ENCODE measurements at places on chromosomes 3 and 15.

- no peak for DNase-seq
Observed at GRCh38 chr15:54638666-54639065, 558.1 kb downstream of the RSL24D1 start.

DNA sequence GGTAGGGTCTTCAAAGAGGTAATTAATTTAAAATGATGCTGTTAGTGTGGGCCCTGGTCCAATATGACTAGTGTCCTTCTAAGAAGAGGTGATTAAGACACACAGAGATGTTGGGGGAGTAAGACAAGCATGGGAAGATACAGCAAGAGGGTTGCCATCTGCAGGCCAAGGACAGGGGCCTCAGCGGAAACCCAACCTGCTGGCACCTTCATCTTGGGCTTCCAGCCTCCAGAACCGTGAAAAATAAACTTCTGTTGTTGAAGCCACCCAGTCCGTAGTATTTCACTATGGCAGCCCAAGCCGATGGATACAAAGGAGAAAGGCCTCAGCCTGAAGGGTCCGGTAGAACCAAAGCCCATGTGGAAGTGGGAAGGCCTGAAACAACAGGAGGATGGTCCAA lies 161.7 kb upstream of the UBE2E1 start:
- DNase-seq = no peak

DNA sequence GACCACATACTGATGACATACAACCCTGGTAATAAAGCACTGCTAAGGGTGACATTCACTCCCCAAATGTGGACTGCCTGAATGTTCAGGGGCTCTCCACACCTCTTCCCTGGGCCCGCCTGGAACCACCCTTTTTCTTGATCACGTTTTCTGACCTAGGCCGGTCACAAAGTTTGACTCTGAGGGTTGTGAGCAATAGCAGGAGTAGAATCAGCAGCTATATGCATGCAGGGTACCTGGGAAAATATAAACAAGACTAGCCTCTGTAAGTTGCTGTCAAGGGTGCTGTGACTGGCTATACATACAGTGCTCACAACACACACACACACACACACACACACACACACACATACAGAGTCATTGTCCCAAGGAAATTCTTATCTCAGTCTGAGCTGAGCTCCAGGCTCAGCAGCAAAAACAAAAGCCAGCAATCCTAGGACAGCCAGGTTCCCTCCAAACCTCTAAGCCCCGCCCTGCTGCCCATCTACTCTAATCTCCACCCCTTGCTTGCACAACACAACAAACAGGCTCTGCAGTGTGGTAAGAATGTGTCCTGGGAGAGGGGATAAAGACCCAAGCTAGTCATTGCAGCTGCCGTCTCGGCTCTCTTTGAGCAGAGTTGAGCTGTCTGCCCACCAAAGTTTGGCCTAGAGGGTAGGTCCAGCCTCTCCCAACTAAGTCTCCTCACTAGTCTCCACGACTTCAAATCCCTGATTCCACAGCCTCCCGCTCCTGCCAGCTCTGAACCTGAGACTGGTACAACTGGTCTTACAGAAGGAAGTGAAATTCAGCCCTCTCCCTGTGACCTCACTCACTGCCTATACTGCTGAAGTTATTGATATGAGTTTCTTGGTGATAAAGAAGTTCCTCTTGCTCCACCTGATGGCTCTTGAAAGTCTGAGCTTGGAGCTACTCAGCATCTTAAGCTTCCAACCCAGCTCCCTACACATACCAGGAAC lies 2.2 kb downstream of the BMF start:
- no peak for DNase-seq

DNA sequence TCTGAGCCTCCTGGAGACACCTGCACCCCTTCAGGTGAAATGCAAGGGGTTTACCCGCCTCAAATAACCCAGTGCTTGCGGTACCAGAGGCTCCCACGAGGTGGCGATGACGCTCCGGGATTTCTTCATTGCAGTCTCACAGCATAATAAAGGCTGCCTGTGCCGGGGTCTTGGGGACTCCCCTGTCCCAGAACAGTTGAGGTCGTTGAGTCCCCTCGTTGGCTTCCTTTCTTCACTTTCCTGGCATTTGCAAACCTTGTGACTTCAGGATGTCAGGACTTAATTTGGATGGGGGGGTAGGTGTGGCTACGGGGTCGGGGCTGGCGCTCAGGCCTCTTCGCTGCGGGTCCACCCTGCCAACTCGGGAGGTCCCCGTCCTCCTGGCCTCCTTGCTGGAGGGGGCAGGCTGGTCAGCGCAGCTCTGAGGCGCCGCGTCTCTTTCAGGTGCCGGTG lies 1.3 kb downstream of the GNAT1 start:
- DNase-seq = peak; percentile 87

DNA sequence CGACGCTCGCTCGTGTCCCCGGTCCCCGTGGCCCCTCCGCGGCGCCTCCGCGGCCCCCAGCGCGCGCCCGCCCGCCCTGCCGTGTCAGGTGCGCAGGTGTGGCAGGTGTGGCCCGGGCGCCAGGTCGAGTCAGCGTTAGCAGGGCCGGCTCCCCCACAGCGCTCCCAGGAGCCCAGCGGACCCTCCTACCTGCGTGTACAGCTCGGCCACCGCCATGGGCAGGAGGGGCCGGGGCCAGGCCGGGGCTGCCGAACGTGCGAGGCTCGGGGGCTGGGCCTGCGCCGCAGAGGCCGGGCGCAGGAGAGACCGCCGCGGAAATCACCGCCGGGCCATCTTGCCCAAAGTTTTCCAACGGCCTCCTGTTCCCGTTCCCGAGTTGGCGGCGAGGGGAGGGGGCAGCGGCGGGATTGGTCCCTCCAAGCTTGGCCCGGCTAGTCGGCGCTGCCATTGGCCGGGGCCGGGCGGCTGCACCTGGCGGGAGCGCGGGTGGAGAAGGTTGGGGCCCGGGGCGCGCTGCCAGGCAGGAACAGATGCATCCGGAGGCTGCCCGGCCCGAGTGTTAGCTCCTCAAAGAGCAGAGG lies at the start of gene MYO5C:
Gene MYO5C, minus strand, starts transcription at position 384 of the 581 bp plus-strand sequence. Its CDS starts 168 bp downstream, at position 216.
- DNase-seq = no peak

- DNase-seq = no peak
Observed at GRCh38 chr3:94303266-94303665, 240.4 kb downstream of the NSUN3 start.

DNA sequence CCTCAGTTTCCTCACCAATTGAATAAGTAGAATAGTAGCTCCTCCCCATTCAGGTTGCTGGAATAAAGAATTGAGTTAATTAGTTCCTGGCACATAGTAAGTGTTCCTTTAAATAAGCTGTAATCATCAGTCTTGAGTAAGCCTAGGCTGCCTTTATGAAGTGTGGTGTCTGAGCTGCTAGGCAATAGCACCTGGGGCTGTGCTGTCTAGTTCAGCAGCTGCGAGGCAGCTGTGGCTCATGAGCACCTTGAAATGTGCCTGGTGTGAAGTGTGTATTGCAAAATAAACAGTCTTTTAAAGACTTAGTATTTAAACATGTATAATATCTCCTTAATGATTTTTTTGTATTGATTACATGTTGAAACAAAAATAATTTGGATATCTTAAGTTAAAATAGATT lies 77.6 kb downstream of the TOP2B start:
- DNase-seq = no peak

DNA sequence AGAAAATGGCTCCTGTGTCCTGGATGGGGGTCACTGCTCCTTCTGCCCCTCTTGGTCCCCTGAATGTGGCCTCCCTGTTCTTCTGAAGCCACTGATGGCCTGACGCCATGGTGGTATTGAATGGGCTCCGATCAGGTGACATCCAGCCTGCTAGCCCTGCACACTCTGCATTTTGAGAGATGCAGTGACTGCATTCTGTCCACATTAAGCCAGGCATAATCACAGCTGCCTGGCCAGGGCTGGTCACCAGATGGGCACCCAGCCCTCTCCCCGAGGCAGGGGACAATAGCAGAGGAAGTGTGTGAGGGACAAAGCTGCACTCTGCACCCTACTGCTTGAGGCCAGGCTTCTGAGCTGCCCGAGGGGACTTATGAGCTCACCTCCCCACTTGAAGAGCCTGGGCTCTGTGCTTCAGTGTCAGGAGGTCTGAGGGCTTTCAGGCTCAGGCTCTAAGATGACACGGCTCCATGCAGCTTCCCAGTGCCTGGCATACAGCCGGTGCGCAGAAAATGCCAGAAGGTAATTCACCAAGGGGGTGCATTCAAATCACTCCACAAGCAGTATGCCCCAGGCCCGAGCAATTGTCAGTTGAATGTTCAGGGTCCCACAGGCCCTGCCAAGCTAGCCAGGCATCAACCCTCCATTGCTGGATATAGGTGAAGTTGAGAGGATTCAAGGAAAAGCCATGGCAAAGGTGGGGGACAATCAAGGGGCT lies 56.8 kb downstream of the WNT7A start:
- DNase-seq = no peak

DNA sequence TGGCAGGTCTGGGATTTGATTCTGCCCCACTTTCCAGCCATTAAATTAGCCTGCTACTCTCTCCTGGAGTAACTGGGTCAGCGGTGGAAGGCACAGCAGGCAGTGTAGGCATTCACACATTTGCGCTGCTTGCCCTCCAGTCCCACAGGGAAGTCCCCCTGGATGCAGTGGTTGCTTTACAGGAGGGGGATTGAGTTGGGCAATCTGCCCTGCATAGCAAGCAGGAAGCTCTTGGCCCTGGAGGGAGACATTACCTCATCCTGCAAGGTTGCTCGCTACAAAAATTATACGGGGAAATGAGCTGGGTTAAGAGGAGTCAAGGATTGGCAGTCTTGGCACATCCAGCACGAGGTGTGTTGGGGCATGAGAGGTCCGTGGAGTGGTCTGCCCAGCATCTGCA lies 14.8 kb downstream of the MCM2 start:
- DNase-seq = no peak

DNA sequence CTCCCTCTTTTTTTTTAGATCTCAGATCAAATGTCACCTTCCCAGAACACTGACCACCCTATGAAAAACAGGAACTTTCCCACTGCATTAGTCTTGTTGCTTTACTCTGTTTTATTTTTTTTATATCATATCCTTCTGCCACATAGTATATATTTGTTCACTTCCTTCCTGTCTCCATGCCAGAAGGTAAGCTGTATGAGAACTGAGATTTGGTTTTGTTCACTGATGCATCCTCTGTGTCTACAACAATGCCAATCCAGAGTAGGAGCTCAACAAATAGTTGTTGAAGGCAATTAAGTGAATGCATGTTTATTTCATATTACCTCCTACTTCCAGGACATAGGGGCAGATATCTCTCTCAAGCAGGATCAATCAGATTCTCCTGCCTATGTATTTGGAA lies 114.4 kb downstream of the TPRG1 start:
- no peak for DNase-seq

DNA sequence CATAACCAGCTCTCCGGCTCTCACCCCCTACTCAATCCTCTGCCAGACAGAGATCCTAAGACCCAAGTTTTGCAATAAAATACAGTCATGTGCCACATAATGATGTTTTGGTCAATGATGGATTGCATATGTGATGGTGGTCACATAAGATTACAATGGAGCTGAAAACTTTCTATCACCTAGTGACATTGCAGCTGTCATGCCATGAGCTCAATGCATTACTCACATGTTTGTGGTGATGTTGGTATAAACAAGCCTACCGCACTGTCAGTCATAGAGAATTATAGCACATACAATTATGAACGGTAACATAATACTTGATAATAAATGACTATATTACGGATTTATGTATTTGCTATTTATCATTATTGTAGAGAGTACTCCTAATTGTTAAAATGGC lies 26.9 kb upstream of the SAMMSON start:
- DNase-seq = no peak

DNA sequence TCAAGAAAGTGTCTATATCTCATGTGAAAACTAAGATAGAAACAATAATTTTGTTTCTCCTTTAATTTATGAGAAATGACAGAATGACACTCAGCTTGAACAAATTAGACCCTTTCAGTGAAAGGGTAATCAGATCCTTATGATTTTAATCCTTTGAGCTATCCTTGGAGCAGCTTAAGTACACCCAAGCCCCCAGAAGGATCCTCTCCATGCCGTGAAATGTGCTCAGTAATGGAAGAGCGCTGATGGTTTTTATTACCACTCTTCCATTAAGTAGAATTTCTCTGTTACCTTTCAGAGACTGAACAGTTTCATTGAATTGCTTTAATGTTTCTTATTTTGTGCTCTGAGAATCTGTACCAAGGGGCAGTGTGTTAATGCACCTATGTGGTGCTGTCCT lies 54.3 kb downstream of the HMG20A start:
- no peak for DNase-seq

GRCh38 chr3:122397201-122397600 lies 13.2 kb downstream of the FAM162A start:
- DNase-seq = no peak

GRCh38 chr3:194123726-194124125 lies 12.2 kb upstream of the HES1 start:
- no peak for DNase-seq

- no peak for DNase-seq
Observed at GRCh38 chr3:111926266-111926676, 52.6 kb upstream of the ABHD10 start.

DNA sequence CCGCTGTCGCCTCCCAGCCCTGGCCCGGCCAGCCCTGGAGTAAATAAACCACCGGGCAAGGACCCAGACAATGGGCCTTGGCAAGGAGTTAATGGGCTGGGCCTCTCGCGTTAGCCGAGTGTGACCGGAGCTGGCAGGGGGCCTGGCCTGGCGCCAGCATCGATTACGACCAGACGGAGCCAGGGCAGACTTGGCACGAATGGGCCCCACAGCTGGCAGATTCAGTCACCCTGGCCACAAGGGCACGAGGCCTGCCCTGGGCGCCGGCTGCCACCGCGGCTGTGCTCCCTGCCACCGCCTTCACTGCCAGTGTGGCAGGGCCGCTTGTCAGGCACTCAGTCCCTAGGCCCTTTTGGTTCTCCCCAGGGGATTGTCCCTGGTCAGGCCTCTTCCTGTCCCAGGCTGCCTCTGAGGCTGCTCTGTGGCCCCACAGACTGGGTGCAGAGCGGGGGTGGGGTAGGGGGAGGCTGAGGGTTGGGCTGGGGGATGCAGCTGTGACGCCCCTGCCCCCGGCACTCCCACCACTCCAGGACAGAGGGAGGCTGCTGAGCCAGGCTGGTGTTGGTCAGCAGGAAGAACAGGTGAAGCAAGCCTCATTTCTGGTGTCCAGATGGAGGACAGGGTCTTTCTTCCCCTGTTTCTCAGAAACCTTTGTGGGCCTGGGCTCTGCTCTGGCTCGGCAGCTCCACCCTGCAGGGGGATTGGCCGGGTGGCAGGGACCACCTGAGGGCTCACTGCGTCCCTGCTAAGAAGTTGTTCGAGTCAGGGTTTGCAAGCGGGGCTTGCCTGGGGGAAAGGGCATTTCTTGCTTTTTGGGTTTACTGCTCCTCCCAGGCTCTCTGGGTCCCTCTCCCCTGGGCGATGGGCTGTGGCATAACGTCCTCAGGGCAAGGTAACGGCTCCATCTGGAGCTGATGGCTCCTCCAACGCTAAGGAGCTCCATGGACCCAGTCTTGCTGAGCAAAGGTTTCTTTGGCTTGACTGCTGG lies 30.5 kb upstream of the SRP14 start:
- no peak for DNase-seq

DNA sequence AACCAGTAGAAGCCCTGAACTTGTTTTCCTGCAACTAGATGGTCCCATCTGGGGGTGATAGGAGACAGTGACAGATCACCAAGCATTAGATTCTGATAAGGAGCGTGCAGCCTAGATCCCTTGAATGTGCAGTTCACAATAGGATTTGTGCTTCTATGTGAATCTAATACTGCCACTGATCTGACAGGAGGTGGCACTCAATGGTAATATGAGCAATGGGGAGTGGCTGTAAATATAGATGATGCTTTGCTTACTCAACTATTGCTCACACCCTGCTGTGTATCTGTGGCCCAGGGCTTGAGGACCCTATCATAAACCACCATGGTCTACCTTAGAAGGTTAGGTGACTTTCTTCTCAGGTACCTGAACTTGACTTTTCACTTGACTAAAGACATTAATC lies 417.1 kb upstream of the ARHGEF26 start:
- no peak for DNase-seq

Measured in activated CD8-positive, alpha-beta T cell treated with anti-CD3 and anti-CD28 coated beads, Interleukin-2, amount 10 ng/mL, durations not matched to agents 7 days and 5 days (primary cell).